NCI-H2107 (cell line): ENCODE measurements at places on chromosomes 6 and 20.

GRCh38 chr6:112877134-112878100, 530.3 kb downstream of the RFPL4B start:
- no peak for DNase-seq

DNA sequence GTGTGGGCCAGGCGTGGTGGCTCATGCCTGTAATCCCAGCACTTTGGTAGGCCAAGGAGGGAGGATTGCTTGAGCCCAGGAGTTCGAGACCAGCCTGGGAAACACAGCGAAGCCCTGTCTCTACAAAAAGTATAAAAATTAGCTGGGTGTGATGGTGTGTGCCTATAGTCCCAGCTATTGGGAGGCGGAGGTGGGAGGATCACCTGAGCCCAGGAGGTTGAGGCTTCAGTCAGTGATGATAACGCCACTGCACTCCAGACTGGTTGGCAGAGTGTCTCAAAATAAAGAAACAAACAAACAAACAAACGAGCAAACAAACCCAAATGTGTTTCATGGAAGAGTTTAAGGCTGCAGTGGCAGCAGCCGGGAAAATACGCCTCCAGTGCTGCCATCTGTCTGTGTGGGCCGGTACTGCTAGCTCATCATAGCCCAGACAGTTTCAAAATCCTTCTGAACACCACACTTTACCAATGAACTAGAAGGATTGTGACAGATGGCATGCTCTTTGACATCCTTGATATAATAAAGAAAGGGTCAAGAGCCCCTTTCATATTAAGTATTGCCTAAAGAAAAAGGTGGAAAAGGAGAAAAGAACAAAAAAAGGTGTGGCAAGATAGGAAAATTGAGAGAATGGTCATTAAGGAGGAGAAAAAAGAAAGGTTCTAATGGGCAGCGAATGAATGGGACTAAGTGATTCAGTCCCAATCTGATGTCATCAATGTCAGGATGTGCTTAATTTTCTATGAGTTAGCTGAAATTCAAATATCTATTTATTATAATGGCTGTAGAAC, 298.6 kb downstream of the SYNE1 start:
- no peak for DNase-seq

- no peak for DNase-seq
Observed at GRCh38 chr6:27062755-27063154, 184.7 kb upstream of the PRSS16 start.

GRCh38 chr6:111973927-111974639, 79.8 kb upstream of the CCN6 start:
- no peak for DNase-seq

DNA sequence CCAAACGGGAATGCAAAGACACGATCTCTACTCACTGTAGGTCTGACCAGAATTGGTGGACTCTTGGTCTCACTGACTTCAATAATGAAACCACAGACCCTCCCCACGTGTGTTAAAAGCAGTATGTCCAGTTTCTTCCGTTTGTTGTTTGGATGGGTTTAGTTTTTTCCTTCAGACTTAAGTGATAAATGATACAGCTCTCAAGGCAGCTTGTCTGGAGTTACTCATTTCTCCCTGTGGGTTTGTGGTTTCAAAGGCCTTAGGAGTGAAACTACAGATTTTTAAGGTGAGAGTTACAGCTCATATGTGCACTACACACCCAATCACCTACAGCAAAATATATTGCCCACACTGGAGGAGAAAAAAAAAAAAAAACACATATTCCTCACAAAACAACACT, 86.7 kb upstream of the STMND1 start:
- DNase-seq, result no peak

GRCh38 chr6:133644548-133644891, 244.4 kb upstream of the TCF21 start:
- DNase-seq, result no peak

DNA sequence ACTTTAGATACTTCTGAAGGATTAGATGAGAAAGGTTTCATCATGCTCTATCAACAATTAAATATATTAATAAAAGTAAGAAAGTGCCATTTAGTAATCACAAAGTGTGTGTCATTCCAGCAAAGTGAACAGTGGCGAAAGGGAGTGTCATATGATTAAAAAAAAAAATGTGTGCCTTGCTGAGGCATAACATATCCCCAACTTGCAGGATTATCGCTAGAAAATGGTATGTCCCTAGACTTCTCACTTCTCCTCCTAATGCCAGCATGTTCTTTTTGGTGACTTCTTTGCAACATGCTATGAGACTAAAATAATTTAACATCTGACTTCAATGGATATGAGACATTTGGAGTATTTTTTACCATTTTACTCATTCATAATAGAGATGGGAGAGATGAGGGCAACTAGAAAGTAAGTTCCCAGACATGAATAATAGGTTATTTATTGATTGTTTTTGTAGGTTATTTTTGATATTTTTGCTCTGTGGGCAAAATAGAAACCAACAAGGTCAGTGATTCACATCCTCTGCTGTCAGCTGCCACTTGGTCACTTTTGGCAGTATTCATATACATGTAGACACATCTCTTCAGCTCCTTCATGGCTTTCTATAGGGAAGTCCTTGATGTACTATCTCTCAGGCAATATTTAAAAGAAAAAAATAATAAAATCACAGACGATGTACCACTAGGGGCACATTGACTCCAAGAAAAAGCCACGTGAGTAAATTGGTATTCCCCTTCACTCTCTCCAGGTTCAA, 370.1 kb downstream of the BMP2 start:
- DNase-seq, result no peak

DNA sequence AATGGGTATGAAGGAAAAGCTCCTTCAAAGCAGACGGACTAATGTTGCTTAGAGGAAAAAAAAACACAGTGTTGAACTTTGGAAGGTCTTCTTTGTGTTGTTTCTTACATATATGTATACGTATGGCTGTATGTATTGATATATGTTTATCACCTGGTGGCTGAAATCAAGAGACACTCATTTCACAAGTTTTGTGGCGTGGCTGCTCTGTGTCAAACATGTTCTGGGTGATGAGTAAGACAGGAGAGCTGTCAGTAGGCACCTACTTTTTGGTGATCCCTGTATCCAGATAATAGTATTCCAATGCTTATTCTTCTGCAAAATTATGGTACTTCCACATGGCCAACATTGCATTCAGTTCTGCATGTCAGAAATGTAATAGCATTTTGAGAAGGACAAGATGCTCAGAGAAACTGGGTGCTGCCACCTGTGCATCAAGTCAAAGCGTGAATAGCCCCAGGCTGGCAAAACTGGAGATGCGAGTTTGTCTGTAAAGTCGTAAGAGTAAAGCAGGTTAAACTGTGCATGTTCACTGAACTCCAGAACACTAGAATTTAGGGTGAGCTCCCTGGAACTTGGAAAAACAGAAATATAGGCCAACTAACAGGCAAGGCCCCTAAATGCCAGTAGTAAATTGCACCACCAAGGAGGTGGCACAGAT, 67.9 kb downstream of the ARMC2 start:
- no peak for DNase-seq

- DNase-seq, result no peak
Observed at GRCh38 chr20:58981628-58982364, 740 bp downstream of the NELFCD start.

GRCh38 chr6:68077661-68078060, 557.4 kb upstream of the ADGRB3 start:
- DNase-seq, result no peak

- no peak for DNase-seq
Observed at GRCh38 chr20:36336954-36337704, 31.0 kb downstream of the DLGAP4 start.

GRCh38 chr6:27091661-27092315, 155.7 kb upstream of the PRSS16 start:
- DNase-seq, result no peak

- DNase-seq, result no peak
Observed at GRCh38 chr6:151001387-151002056, 136.0 kb downstream of the MTHFD1L start.

DNA sequence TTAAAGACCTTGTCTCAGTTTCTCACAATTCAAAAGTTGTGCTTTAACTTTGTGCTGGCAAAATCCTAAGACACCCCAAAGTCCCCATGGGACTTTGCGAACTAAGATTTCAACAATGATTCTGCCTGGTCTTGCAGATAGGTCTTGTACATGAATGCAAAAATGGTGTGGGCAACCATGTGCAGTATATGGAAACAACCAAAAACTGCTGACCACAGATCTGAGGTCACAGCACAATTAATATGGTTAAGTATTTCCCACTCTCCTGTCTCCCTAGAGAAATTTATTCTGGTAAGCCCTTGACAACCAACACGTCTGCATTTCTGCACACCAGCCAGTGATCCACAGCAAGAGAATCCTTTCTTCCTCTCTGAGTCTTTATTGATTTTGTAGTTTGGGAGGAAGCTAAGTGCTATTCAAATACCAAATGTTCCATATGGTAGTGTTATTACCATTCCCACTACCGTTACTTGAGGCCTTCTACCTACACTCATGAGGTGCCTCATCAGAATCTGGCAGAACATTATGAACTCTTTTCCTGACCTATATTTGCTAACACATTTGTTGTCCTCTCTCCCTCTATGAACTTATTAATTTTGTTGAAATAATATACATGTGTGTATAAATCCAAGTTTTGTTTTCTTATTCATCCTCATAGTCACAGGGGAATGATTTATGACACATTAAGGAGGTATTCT, 178.7 kb downstream of the ATXN1 start:
- DNase-seq, result no peak
